Aorta (tissue), 5 donors: ENCODE measurements at places on chromosomes 7 and 10.
A peak's percentile ranks its signal among the peaks of the same experiment; 100 is the strongest.

GRCh38 chr10:122282909-122283308, 11.8 kb downstream of the BTBD16 start:
- no peak for DNase-seq

- DNase-seq, result no peak
Measured at GRCh38 chr10:118012952-118013525, 33.7 kb downstream of the RAB11FIP2 start.

DNA sequence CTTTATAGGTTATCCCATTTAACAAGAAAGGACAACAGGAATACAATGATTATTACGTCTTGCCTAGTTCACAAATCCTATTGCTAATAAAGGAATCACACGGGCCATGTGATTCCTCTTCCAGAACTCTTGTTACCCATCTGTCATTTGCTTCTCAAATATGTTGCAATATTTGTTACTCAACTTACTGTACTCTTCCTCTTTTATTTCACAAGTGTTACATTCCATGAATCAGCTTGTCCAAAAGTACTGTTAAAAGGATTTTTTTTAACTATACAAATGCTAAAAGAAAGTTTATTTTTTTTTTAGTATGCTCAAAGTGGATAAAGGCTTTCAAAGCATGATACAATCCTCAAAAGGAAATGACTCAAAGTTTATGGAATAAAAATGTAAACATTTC, 3.9 kb upstream of the CD36 start:
- no peak for DNase-seq

- DNase-seq, result peak; percentile 58
Measured at GRCh38 chr7:93715234-93715633, 140.7 kb upstream of the CALCR start.

GRCh38 chr10:89959433-89960110, 258.2 kb downstream of the KIF20B start:
- no peak for DNase-seq

DNA sequence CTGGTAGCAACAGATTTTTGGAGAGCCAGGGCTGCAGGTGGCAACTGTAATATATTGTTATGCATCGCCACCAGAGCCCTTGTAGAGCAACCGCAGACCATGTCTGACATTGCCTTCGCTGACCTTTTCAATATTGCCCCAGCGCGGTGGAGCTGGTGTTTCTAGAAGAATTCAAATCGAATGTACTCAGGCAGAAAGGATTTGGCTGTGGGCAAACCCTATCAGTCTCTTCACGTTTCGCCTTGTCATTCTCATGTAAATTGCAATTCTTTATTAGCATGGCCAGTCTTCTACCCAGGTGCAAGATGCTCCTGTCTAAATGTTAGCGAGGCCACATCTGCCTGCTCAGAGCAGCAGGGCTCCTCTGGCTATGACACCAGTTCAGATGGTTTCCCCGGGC, 490.2 kb upstream of the AUTS2 start:
- no peak for DNase-seq

- DNase-seq, result no peak
Measured at GRCh38 chr10:5041471-5042023, 37.9 kb upstream of the AKR1C2 start.

- DNase-seq, result no peak
Measured at GRCh38 chr7:42926204-42926603, 5.8 kb downstream of the PSMA2 start.

DNA sequence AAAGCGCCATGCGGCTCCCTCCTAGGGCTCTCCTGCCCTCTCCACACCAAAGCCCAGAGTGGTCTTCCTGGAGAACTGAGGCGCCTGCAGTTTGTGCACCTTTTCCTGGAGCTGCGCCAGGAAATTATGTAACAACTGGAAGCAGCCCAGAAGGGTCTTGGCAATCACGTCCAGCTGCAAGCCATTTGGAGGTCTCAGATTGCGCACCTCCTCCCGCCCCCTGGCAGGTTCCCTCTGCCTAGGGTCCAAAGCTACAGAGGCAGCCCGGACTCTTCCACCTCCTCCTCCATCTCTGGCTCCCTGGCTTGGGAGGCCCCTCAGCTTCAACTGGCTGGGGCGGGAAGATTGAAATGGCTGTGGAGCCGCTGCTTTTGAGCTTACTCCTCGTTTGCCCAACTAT, 34.0 kb upstream of the SFTPD start:
- DNase-seq, result no peak

DNA sequence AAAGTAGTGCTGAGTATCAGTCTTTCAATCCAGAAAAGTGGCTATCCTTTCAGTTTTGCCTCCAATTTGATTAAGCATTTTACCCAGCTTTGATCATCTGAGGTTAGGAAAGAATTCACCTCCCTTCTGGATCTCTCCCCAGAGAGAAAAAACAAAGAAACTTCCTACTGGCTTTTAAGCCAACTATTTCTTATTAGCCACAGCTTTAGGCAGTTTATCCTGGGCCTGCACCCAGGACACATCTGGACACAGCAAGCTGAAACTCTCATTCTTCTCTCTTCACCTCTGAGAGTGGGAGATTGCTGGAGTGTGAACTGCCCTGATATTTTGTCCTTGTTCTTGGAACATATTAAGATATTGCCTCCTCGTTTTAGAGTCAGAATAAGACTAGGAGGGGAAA, 43.5 kb upstream of the LSM8 start:
- no peak for DNase-seq

DNA sequence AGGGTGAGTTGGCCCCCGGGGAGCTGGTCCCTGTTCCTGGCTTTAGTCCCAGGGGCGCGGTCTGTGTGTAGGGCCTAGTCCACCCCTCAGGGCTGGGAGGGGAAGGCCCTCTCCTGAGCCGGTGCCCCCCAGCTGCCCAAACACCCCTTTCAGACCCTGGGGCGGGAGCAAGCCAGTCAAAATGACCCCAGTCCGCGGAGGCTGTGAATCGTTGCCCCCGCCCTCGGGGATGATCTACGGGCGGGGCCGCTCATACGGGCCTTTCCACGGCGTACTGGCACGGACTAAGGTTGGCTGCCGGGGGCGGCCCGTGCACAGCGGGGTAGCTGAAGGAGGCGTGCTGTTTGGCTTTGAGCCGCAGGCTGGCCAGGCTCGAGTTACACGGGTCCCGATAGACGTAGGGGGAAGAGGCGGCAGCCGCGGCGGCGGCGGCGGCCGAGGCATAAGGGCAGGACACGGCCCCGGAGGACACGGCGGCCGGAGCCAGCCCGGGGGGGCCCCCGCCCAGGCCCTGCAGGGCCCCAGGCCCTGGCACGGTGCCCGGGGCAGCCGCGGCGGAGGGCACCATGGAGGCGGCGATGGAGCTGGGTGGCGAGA, 4.3 kb downstream of the ELOVL3 start:
- peak; percentile 87 for DNase-seq

- DNase-seq, result no peak
Measured at GRCh38 chr7:121307021-121307574, 21.7 kb upstream of the WNT16 start.

GRCh38 chr10:5599613-5600520, 66.5 kb downstream of the ASB13 start:
- peak; percentile 75 for DNase-seq

DNA sequence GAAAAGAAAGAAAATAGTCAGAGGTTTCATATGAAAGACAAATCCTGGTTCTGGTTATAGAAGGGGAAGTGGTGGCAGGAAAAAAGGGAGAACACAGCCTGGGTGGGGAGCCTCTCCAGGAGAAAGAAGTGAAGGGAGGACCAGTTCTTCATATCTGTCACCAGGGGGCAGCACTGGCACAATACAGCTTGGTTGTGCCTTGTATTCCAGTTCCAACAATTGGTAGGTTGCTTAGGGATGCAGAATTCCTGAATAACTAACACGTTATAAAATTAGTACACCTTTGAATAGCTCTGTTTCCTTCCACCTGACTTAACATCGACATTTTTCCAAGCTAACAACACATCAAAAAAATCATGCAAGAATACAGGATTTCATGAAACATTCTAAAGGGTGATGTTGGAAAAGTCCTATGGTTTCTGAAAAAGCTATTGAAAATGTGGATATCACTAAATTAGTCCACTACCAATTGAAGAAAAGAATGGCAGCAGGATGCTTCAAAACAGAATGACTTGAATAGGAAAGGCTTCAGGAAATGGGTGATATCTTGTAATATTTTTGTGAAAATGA, 52.9 kb downstream of the CYP26A1 start:
- no peak for DNase-seq

DNA sequence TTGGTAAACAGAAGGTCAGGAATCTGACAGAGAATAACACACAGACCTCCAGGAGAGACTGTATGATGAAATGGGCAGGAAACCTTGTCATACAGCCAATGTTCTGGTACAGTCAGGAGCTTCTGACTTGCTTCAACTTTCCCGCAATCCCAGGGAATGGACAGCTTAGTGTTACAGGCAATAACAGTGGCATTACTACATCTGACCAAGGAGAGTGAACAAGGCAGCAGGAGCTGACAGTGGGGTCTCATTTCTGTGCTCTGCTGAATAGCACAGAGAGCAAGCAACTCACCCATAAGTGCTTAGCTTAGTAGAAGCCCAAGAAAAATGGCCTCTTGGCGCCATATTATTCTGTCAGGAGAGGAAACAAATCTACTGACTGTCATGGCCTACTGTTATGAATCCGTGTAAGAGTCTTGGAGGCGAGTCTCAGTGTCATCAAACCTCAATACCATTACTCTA, 186.2 kb upstream of the MTPN start:
- DNase-seq, result no peak

- no peak for DNase-seq
Measured at GRCh38 chr7:137130751-137131158, 212.8 kb downstream of the PTN start.

DNA sequence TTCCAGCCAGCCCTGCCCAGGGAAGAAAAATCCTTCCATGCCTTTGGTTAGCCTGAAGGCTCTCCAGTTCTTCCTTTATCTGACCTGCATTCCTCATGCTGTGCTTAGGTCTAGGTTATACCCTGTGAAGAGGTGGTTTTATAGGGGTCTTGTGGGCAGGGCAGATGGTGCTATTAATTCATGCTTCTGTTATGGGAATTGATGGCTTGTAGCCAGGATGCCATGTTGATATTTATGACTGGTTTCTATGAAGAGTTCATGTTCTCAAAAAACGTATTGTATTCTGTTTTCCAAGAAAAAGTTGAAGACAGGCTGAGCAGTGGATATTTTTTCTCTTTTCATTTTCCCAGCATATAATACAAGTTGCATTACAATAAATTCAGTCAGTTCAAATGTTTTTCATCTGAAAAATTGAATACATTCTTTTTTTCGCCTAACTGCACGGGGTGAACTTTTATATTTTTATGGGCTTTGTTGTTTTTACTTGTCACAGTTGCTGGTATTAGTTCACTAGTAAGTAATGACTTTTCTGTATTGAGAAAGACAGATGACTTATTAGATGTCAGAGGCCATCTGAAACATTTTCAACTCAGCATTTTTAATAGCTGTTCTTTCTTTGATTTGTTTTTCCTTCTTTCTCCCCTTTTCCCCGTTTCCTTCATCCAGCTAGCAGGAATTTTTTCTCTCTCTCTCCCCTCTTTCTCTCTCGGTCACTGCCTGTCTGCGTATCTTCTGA, 322.8 kb downstream of the LRMDA start:
- DNase-seq, result no peak

GRCh38 chr10:53765311-53765710, 992.7 kb upstream of the MBL2 start:
- DNase-seq, result no peak

- no peak for DNase-seq
Measured at GRCh38 chr10:84004221-84004620, 135.1 kb upstream of the GHITM start.

DNA sequence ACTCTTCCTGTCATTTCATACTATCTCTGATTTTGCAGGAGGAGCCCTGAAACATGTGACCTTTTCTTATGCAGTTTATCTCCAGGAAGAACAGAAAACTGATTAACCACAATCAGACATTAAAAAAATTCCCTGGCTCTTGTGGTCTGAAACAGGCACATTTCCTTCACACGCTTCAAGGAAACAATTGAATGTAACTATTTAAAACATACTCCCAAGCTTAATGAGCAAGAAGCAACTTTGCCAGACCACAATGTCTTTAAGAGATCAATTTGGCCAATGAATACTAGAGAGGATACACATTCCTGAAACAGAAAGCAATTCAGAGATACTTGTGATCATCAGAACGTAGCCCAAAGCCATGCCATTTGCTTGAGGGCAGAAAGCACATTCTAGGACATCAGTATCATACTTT, 65.8 kb downstream of the PIP4K2A start:
- DNase-seq, result no peak

DNA sequence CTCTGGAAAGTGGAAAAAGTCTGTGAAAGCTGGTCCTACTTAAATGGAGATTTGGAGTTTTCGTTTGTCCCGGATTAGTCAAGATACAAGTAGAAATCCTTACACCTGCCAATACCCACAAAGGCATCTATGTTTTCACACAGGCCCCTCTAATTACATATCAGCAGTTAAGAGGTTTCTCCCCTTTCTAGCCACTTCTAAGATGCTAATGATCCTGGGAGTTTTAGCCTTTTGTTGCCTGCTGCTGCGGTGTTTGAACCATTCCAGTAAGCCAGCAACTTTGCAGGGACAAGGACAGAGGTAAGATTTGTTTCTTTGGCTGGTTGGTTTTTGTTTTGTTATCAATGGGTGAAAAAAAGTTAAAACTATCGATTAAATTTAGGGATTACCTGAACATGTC, 5.8 kb upstream of the C1QL3 start:
- DNase-seq, result no peak

- DNase-seq, result no peak
Measured at GRCh38 chr7:57579454-57579853, 129.5 kb downstream of the ZNF716 start.

GRCh38 chr7:111678281-111678680, 116.0 kb upstream of the IMMP2L start:
- no peak for DNase-seq

- no peak for DNase-seq
Measured at GRCh38 chr10:101157756-101158458, 26.8 kb downstream of the TLX1 start.

GRCh38 chr7:22350466-22351328, 6.3 kb downstream of the RAPGEF5 start:
- DNase-seq, result no peak

GRCh38 chr7:138752518-138753149, 45.2 kb upstream of the TMEM213 start:
- peak; percentile 73 for DNase-seq

GRCh38 chr7:832167-832967, at the start of gene SUN1:
Gene SUN1 (plus strand): TSS chr7:832476. CDS start chr7:832525, 49 bp downstream.
- DNase-seq, result no peak

- no peak for DNase-seq
Measured at GRCh38 chr7:105439174-105439893, 50.6 kb upstream of the SRPK2 start.

GRCh38 chr10:21494191-21495001, 31.1 kb downstream of the SKIDA1 start:
- no peak for DNase-seq

DNA sequence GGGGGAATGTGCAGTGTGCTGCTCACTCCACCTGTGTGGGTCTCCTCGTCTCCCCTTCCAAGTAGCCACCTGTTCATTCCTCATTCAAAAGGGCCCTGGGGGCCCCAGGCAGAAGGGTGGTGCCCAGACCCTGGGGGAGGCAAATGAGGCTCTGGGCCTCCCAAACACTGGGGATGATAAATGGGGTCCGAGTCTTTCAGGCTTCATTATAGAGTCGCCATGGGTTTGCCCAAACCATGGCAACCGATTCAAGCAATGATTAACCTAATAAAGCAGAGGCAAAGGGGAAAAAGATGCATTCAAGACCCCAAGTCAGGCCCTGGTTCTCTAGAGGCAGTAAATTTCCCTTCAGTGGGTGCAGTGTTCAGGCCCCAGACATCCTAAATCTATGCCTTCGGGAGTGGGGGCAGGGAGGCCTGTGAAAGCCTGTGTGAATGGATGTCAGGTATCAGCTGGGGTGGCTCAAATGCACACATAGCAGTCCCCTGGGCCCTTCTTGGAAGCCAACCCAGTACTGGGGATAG, 10.4 kb downstream of the NEUROG3 start:
- DNase-seq, result no peak

GRCh38 chr7:137716061-137716460, 130.7 kb downstream of the DGKI start:
- no peak for DNase-seq
